ENCODE measurements at places on chromosomes 7 and 10.

DNA sequence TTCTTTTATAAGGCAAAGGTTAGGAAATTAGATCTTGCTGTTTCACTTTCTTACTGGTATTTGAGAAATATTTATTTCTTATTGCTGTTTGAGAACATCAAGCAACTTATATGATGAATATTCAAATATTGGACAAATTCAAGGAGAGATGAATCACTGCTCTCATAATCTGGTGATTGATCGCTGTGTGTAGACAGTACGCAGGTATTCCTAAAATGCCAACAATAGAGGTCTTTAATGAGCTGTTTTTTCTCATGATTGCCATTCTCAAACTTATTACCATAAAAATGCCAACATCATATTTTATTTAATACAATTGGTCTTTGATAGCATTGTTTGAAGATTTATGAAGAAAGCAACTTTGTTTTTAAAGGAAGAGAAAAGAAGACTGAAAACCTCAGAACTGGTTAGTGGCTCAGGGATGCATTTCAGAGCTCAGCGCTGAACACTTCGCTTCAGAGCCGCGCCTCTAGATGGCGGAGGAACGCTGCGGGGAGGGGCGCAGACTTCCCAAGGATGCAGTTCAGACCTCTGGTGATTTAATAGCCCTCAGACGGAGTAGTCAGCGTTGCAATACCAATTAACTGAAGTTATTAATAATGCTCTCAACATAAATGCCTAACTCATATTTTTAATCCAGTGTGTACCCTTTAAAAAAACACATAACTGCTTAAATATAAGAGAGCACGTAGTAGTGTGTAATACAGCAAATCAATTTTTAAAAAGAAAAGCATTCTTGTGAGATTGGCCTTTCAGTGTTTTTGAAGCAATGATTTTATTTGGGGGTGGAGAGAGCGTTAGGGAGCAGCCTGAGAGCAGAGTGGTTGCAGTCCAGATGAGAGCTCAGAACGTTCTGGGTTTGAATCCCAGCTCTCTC lies 38.5 kb upstream of the STEAP4 start:
- DNase-seq, result peak; percentile 18

- no peak for DNase-seq
Observed at GRCh38 chr10:72175149-72175548, 40.7 kb upstream of the ANAPC16 start.

DNA sequence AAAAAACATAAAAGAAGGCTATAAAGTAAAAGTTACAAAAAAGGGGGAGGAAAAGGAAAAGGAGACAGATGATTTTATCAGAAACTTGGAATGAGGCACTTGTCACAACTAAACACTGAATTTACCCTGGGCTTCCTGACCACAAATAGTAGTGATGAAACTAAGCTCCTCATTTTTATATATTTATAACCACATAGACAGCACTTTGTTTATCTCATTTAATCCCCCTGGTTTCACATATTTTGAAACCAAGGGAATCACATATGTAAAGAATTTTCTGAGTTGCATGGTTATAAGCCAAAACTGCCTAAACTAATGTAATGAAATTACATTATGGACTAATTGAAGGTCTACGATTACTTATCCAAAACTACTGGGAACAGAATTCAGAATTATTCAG lies 39.6 kb upstream of the MET start:
- no peak for DNase-seq

GRCh38 chr7:124915242-124915641 lies 14.4 kb downstream of the POT1 start:
- DNase-seq, result no peak
